ENCODE measurements at places on chromosomes 2 and 18.

- DNase-seq = no peak
Observed at GRCh38 chr2:219243291-219243761, 1.9 kb downstream of the GLB1L start.

DNA sequence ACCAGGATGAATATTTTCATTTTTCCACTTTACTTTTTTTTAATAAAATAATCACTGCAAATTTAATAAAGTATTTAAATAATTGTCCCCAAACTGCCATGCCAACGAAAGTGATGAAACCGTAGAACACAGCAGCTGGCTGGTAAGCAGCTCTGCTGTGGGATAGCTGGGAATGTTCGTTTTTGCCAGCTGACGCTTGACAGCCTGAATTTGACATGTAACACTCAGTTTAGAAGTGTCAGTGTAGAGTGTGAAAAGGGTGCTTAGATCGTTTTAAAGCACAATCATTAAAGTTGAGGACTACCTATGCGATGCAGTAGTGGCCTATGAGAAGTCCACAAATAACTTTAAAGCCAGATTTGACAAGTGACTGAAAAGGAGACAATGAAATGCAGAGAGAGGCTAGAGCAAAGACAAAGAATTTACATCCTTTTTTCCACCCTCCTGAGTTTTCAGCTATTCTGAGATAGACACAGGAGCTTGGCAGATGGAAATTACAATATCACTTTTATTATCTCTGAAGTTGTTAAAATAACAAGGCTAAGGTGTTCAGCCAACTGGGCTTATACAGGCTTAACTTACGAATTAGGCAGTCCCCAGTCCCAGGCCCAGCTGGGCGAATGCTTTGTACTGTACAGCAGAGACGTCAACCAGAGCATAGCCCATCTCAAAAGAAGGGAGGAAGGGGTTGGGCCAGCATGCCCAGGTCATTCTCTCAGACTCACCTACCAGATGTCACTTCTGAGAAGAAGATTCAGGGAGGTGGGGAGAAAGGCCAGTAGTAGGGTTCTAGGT, 31.9 kb upstream of the SLC1A4 start:
- no peak for DNase-seq

DNA sequence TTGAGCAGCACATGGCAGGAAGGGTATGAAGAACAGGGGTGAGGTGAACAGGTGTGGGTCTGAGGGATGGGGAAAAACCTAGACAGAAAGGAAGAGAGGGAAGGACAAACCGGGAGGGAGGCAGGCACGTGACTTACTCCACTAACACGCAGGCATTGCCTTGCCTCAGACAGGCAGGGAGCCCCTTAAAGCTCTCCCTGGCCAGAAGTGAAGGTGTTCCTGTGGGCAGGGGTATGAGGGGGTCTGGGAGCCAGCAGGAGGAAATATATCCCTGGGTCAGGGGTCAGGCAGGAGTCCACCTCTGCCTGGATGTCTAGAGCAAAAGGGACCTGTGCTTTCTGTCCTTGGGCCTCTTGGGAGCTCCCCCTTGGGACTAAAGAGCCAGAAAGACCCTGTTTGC, 135.3 kb upstream of the EPAS1 start:
- DNase-seq = no peak

DNA sequence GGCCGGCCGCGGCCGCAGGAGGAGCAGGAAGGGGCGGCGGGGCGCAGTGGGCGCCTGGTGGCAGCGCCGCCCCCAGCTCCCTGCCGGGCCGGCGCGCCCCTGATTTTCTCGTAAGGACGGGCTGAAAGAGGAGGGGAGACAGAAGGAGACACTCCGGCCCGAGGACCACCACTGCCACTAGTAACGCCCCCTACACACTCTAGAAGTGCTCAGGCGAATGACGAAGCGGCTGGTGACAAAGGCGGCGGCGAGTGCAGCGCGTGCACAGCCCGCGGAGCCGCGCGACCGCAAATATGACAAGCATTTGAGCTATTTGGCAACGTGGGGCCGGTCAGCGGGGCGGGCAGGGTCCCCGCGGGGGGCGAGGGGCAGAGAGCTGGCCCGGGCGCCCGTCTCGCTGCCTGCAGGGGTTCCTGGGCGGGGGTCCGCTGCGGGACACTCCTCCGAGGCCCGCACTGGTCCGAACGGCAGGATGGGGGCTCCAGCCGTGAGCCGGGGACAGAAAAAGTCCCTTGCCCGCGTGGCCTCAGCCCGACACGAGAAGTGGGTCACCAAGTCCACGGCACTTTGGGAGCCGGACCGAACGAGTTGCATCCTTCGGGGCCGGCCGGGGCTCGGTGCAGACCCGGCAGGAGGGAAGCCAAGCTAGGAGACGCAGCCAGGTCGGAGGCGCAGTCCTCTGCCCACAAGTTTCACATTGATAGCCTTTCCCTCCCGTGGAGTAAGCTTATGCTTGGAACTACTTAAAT, 524 bp upstream of the SERTAD2 start:
- DNase-seq = peak; percentile 39

GRCh38 chr2:196399722-196400691, 228.6 kb upstream of the STK17B start:
- no peak for DNase-seq

DNA sequence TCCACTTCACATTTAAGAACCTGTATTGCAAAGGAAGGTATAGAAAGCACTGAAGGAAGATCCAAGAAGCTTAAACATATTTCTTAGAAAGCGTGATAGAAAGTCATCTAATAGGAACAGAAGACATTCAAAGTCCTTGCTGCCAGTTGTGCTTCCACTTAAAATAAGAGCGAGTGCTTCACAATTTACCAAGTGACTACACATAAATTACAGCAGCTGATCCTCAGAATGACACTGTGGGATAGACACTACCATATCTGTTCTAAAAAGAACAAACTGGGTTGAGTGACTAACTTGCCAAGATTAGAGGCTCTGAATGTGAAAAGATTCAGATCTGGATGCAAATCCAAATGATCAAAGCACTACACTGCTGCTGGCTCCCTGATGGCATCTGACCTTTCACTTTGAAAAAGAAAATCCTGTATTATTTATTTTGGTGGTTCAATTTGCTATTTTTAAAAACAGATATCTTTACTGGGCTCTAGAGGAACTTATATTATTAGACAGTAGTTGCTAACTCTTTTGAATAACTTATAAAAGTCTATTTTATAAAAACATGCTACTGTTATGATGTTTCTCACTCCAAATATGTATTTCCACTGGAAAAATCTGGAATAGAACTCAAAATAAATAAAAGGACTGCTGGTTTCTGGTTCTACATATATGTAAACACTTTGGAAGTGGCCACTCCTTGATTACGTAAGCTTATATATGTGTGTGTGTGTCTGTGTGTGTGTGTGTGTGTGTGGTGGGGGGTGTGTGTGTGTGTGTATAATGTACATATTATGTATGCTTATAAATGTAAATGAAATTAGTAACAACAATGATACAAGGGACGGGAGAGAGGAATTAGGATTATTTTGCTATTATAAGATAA, 57.4 kb downstream of the KIDINS220 start:
- no peak for DNase-seq

DNA sequence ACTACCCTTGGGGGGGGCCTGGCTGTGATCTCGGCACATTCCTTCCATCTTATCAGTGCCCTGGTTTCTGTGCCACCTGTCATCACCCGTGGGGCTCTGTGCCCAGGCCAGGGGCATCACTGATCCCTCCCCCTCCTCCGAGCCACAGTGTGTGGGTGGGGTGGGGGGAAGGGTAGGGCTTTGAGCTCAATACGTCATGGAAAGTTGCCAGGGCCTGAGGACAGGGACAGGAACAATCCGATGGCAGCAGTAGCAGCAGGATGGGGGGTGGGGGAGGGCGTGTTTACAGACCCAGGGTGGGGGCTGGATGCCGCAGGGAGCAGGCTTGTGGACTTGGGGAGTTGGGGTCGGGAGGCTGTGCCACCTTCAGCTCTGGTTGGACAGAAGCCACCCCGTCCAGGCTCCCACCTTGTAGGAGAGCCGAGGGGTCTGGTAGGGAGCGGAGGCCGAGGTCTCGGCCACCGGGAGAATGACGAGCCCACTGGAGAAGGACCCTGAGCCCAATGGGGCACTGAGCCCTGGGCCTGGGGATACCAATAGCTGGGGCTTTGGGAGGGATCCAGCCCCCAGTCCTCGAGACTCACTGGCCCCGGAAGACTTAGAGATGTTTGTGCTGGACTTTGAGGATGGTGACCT, 3.5 kb downstream of the SLC4A3 start:
- DNase-seq = no peak

DNA sequence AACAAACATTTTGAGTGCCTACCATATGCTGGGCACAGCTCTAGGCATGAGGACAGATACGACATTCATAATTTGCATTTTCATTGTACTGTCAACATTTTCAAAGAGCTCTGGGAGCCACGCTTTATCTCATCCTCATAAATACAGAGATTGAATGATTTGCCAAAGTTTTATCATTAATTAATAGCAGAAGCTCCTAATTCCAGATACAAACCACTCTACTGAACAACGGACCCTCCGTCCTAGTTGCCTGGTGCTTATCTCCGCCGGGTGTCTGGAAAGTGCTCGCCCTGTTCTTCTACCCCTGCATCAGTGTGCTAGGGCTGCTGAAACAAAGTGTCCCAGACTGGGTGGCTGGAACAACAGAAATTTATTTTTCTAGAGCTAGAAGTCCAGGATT, 23.8 kb downstream of the SERTAD2 start:
- no peak for DNase-seq

GRCh38 chr18:27855486-27855885, 321.4 kb downstream of the CDH2 start:
- DNase-seq = no peak

GRCh38 chr2:199772035-199772976, 78.7 kb downstream of the FTCDNL1 start:
- DNase-seq = no peak

DNA sequence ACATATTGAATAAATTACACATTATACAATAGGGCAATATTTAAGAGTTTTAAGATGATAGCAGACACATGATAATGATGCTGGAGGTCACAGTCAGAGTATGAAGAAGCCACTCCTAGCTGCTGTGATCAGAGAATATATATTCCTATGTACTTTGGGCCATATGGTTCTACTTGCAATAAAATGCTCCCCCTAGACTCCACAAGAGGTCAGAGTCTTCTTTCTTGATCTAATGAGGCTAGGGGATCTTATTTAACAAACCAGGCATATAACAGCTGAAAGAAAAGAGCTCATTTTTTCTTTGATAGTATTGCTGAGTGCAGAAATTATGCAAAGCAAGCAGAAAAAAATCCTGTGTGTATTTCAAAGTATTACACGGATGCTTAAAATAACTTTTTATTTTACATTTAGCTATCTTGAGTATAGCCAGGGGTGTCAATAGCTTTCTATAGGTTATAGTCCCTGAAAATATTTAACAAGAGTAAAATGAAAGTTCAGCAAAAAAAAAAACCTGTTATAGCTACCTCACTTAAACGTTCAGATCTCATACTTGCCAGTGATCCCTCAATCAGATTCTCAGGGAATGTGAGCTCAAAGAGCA, 748.7 kb upstream of the CHAC2 start:
- DNase-seq = no peak

- DNase-seq = peak; percentile 24
Observed at GRCh38 chr2:134917360-134917865, 1.2 kb upstream of the CCNT2 start.

GRCh38 chr2:231050018-231050901, 6.4 kb upstream of the PSMD1 start:
- DNase-seq = no peak

GRCh38 chr2:25606892-25607291, 66.5 kb downstream of the DTNB start:
- peak; percentile 25 for DNase-seq

GRCh38 chr2:169349535-169349934, 12.8 kb downstream of the LRP2 start:
- no peak for DNase-seq

DNA sequence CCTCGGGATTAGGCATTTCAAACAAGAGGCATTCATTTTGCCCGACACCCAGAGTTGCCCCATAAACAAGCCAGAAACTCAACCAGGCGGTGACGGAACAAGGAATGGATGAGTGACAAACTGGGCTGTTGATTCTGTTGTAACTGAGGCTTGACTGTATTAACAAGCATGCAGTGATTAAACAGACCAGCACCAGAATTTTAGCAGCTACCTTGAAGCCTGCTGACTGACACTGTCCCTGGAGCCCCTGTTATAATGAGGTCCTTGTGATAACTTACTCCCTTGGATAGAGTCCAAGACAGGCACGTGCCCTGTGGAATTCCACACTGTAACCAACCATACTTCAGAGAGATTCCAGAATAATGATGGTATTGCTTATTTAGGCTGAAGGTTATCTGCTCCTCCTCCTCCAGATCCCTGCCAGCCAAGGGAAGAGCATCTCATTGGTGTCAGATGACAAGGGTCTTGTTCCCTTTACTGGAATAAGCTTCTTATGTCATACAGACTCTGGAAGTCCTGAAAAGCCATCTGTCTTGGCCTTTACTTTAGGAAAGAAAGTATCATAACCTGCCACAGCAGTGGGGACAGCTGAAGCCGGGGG, 97.1 kb upstream of the RMDN2 start:
- DNase-seq = no peak

GRCh38 chr18:49875783-49876182, 62.5 kb upstream of the ACAA2 start:
- no peak for DNase-seq

- no peak for DNase-seq
Observed at GRCh38 chr2:160812830-160813505, 319.4 kb upstream of the RBMS1 start.

DNA sequence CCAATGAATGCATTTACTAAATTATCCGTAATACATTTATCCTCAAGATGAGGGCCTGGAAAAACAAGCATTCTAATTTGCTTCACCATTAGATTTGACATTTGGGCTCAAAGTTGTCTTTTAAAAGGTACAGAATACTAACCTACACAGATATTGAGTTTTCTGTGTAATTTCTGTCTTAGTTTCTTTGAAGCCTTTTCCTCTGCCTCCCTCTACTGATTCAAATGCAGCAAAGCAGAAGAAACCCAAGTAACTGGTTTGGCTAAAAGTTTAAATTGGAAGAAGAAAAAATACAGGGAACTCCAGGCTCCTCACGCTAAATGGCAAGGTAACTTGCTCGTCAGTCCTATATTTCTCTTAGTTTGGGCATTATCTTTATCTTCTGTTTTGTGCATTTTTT, 53.3 kb upstream of the SLC5A7 start:
- DNase-seq = no peak

GRCh38 chr2:46041434-46041833, 255.8 kb upstream of the EPAS1 start:
- no peak for DNase-seq

DNA sequence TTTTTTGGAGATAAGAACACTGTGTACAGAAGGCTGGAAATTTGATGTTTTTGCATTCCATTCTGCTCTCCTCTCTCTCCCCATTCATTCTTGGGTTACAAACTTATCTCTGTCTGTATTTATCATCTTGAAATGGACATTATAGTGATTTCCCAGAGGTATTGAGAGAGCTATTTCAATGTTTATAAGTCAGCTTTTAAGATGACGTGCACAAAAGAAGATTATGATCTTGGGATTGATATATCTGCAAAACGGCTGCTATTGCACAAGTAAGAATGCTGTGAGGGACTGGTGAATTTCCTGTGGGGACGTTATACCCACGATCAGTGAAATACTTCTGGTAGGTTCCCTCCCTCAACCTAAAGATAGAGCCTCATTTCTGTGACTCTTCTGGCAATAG, 61.0 kb upstream of the DTNA start:
- no peak for DNase-seq
